GM18507 (cell line): ENCODE measurements at places on chromosomes 11 and 22.
A peak's percentile ranks its signal among the peaks of the same experiment; 100 is the strongest.

DNA sequence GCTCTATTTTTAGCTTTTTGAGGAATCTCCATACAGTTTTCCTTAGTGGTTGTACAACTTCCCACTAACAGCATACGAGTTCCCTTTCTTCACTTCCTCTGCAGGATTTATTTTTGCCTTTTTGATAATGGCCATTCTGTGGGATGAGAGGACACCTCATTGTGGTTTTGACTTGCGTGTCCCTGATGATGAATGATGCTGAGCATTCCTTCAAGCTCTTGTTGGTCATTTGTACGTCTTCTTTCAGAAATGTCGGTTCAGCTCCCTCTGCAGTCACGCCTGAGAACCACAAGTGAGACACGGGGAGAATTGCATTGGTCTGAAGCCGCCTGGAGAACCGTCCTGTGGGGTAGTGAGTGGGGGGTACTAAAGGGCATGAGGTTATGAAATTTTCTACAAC, 2.0 kb upstream of the KRTAP5-10 start:
- DNase-seq, result peak; percentile 26

GRCh38 chr11:47991894-47992293, 11.5 kb downstream of the PTPRJ start:
- no peak for DNase-seq

DNA sequence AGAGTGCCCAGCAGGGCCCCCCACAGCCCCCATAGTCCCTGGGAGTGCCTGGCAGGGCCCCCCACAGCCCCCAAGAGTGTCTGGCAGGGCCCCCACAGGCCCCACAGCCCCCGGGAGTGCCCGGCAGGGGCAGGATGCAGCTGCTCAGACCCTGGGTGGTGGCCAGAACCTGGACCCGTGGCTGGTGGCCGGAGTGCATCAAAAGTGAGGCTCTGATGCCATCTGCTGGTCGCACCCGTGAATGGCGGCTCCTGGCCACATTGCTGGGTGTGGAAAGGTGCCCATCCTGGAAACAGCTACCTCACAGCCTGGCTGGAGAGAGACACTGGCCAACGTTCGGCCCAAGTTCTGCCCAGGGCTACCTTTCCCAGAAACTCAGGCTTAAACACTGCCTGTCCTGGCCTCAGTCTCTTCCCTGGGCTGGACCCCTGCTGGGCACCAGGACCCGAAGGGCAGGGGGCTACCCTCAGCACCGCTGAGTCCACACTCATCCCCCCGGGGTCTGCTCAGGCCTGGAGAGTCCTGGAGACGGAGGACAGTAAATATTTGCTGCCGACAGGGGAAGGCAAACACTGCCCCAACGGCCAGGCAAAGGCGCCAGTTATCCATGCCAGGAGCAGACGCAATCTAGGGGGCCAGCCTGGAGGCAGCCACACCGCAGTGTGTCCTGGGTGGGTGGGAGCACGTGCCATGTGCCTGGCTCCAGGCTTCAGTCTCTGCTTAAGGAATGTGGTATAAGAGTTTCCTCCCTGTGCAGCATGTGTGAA, 4.4 kb downstream of the INS start:
- DNase-seq, result peak; percentile 50

DNA sequence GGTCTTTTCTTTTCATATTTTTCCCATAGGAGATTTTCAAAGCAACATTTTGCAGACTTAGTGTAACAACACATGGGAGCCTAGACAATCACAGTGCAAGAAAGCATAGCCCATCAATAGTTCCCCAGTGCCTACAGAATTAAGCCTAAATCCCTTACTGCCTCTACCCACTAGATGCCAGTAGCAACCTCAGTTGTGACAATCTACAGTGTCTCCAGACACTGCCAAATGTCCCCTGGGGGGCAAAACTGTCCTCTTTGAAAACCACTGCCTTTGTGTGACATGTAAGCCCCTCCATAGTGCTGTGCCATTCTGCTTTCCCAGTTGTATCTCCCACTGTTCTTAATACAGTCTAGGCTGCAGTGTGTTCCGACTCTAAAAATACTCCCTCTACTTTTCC, 1329.0 kb downstream of the LRRC4C start:
- DNase-seq, result no peak

- no peak for DNase-seq
These were observed 2.9 kb upstream of the MYO7A start for GRCh38 chr11:77125191-77125590.

DNA sequence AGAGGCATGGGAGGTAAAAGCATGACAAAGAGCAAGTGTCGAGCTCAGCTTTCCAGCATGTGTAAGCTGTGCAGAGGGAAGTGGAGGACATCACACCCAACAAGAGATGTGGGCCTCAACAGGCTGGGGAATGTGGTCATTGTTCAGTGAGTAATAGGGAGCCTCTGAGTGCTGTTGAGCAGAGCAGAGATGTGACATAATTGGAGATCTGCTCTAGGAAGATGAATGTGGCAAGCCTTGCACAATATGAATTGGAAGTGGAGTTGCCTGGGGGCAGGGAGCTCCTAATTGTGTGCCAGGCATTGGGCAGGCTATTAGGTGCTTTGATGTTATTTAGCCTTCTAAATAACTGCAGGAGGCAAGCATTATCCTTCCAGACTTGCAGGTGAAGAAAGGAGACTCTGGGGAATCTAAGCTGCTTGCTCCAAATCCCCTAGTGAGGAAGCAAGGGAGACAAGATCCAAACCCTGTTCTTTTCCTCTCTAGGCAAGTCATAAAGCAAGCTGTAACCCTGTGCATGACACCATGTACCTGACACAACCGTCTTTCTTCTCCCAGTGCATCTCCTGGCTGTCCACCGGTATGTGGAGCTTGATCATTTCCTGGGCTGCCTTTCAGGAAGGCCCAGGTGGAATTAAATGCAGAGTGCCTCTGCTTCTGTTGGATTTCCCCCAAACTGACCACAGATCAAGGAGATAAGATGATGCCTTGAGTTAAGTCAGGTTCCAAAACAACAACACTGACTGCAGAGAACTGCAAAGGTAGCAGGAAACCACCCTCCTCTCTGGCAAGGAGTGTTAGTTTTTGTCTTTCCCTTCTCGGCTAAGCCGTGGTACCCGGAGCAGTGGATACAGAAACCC, 221.4 kb downstream of the TENM4 start:
- DNase-seq, result no peak

DNA sequence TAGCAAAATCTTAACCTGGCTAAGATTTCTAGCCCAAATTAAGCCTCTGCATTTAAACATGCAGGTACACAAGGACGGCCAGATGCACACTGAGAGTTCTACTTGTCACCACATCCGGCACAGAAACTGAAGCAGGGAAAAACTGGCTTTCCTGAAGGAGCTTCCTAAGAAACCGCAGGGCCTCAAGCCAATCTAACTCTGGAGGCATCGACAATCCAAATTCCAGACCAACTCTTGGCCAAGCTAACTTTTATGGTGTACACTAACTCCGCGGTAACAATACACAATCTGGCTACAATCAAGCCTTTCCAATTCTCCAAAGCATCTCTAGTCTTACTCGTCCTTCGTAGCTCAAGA, 1.2 kb downstream of the MSANTD2 start:
- no peak for DNase-seq

DNA sequence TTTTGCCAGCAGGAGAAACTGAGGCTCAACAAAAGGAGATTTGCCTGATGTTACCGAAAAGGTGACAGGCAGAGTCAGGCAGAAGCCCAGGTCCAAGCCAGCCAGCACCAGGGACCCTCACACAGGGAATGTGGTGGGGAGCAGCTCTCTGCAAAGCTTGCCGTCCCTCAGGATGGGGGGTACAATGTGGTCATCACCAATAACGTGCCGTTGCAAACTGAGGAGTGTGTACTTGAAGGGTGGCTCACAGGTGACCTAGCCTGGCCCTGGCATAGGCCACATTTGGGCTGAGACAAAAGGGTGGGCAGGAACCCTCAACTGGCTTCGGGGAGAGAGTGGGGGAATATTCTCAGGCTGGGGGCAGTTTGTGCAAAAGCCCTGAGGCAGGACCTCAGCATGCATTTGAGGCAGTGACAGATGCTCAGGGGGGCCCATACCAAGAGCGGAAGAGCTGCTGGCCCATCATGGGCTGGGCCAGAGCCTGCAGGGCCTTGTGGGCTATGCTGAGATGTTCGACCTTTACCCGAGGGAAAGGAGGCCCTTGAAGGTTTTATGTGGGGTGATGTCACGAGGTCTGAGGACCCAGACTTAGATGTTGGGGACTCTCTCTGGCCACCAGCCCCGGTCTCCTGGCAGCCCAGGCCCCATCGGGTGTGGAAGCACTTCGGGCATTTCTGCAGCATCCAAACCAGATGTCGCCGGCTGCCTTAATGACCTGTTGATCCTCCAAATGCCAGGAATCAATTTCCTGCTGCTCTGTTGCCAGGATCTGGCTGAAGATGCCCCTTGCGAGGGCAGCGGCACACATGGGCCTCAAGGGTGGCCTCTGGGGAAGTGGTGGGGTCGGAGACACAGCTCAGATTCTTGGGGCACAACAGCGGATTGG, 57.4 kb upstream of the SHISAL1 start:
- DNase-seq, result no peak

- DNase-seq, result no peak
These were observed 23.6 kb downstream of the OR52E1 start for GRCh38 chr11:5092821-5093585.

DNA sequence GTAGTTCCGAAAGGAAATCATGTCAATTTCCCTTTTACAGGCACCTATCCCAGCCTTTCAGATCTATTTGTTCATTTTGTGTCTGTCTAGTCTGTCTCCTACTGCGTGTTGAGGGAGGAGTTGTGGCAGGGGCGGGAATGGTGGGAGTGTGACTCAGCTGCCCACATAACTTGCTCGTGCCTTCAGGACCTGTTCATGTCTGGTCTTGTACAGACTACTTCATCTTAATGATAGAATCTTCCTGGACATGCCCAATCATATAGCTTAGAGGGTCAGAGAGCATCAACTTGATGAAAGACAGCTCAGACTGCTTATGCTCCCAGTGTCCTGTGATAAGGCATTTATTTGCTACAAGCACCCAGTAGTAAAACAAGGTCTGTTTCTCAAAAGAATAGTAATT, 61.0 kb upstream of the BIRC3 start:
- no peak for DNase-seq

GRCh38 chr11:128942817-128943427, at the start of gene TP53AIP1:
Gene TP53AIP1 (minus strand): TSS chr11:128942871. CDS start chr11:128937818, 5,053 bp downstream.
- no peak for DNase-seq

DNA sequence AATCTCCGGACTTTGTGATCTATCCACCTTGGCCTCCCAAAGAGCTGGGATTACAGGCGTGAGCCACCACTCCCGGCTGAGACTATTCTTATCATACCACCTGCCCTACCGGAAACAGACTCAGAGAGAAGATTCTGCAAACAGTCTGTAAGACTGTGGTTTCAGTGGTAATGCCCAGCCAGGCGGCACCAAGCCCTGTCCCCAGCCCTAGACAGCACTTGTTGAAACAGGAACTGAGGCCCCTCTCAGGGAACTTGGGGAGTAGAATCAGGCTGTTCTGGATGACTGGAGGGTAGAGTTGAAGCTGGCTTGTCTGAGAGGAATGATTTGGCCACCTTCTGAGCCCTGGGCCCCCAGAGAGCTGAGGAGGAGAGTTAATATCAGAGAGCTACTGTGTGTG, 1.3 kb upstream of the INSC start:
- peak; percentile 37 for DNase-seq

DNA sequence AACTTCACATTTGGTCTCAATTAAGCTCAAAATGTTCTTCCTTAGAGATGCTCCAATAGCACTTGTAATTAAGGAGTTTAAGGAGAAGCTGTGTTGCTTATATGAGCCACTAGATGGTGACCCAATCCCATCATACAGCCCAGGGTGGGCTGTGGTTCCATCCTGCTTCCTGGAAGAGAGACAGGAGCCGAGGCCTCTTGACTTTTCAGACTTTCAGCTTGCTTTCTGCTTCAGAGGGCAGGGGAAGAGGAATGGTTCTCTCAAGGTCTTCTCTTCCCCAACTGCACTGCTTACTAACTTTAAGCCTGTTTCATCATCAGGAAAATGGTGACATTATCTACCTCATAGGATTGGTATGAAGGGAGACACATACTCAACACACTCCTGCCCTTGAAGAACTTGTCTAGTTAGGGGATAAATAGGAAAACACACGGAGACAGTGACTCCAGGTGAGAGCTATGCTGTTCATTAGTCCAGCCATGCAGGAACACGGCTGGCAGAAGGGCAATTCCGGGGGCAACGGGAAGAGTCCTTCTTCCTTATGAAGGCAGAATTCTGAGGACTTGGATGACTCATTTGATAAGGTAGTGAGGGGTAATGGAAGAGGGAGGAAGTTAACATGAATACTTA, 20.1 kb downstream of the TMEM218 start:
- DNase-seq, result no peak

- DNase-seq, result peak; percentile 69
These were observed 9.1 kb downstream of the SELENOO start for GRCh38 chr22:50209893-50210292.

- no peak for DNase-seq
These were observed 84.2 kb downstream of the BLID start for GRCh38 chr11:122031813-122032212.

DNA sequence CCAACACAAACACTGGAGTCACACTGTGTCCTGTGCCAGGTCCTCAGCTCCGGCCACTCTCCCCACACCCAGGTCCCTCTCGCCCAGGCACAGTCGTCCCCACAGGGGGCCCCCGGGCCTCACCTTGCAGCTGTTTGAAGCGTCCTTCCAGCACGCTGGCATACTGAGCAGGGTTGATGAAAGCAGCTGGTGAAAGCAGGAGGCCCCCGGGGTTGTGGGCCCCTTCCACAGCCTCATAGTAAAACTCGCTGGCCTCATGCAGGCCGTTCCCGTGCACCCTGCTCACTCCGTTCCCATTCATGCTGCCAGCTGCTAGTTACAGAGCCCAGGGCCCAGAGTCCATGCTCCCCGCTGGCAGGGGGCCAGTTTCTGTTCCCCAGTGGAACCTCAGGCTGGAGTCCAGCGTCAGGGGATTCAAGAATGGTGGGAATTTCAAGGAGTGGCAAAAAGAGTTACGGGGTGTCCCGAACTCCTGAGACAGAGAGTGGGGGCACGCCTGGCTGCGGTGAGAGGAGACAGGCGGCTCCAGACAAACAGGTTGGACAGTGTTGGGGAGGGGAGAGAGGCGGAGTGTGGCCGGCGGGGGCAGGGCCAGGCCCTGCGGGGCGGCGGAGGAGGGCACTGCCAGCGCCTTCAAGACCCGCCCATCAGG, 10.6 kb downstream of the SPTBN2 start:
- no peak for DNase-seq

DNA sequence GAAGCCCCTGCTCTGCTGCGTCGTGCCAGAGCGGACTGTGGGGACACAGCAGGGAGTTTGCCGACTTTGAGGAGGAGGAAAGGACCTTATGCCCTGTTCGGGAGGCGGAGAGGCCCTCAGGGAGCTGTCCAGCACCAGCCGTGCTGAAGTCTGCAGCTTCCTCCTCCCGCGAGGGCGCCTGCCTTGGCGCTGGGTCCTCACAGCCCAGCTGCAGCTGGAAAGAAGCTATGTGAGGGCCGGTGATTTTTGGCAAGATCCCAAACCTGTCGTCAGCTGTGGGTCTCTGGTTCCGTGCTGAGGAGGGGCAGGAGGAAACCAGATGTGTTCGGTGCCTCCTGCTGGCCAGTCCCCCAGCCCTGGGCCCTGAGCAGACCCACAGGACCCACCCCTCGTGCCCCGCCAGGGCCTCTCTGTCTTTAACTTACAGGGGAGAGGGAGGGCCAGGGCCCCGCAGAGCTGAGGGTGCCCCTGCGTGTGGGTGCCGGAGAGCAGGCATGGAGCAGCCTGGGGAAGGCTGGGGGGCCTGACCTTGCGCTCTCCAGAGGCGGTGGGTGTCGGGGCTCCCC, 12.0 kb downstream of the BRSK2 start:
- no peak for DNase-seq
